ENCODE measurements at places on chromosomes 12 and 14.

- DNase-seq = peak; percentile 57
Observed at GRCh38 chr12:26434299-26435068, 239.1 kb downstream of the SSPN start.

- no peak for DNase-seq
Observed at GRCh38 chr14:43687921-43688320, 819.2 kb downstream of the FSCB start.

DNA sequence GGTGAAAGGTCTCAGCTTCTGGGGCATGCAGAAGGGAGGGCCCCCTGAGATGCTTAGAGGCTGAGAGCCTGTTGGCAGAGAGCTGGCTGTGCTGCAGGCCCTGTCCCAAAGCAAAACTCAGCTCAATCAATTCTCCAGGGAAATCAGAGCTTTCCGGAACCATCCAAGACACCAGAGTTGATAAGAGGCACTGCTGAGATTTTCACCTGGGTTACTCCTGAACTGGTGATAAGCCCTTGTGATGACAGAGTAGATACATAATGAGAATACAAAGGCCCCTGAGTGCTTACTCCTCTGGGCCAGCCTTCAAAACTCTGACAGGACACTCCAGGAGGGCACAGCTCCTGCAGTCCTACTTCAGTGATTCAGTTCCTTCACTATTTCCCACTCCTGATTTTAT lies 63.9 kb downstream of the ARL6IP4 start:
- DNase-seq = no peak

- no peak for DNase-seq
Observed at GRCh38 chr12:19675361-19675760, 236.1 kb downstream of the AEBP2 start.

GRCh38 chr12:77025782-77026314 lies 39.5 kb downstream of the E2F7 start:
- DNase-seq = no peak

- DNase-seq = no peak
Observed at GRCh38 chr12:99736760-99737269, 89.3 kb downstream of the GARIN6 start.

GRCh38 chr12:105319691-105320209 lies 10.7 kb upstream of the C12orf75 start:
- DNase-seq = no peak

GRCh38 chr12:106288101-106288493 lies 14.4 kb upstream of the TCP11L2 start:
- no peak for DNase-seq

GRCh38 chr12:53504004-53504920 lies 3.0 kb downstream of the NPFF start:
- DNase-seq = no peak

DNA sequence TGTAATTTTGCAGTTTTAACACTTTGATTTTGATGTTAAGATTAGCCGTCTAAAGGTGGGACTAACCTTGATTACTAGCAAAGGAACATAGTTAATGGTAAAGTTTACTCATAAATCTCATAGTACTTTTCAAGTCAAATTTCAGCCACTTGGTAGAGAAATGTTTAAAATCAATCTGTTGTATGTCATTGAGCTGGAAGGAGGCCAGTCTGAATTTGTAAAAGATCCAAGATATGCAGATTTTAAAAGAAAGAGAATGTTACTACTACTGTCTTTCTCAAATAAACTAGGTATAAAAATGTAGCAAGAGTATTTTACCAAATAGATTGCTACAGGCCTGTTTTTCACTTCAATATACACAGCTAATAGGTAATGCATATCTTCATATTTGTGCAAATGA lies 600.8 kb upstream of the SEL1L start:
- no peak for DNase-seq

- DNase-seq = peak; percentile 62
Observed at GRCh38 chr12:102172436-102172835, 25.2 kb downstream of the PMCH start.

GRCh38 chr12:104230304-104231095 lies 14.9 kb downstream of the TXNRD1 start:
- DNase-seq = no peak

DNA sequence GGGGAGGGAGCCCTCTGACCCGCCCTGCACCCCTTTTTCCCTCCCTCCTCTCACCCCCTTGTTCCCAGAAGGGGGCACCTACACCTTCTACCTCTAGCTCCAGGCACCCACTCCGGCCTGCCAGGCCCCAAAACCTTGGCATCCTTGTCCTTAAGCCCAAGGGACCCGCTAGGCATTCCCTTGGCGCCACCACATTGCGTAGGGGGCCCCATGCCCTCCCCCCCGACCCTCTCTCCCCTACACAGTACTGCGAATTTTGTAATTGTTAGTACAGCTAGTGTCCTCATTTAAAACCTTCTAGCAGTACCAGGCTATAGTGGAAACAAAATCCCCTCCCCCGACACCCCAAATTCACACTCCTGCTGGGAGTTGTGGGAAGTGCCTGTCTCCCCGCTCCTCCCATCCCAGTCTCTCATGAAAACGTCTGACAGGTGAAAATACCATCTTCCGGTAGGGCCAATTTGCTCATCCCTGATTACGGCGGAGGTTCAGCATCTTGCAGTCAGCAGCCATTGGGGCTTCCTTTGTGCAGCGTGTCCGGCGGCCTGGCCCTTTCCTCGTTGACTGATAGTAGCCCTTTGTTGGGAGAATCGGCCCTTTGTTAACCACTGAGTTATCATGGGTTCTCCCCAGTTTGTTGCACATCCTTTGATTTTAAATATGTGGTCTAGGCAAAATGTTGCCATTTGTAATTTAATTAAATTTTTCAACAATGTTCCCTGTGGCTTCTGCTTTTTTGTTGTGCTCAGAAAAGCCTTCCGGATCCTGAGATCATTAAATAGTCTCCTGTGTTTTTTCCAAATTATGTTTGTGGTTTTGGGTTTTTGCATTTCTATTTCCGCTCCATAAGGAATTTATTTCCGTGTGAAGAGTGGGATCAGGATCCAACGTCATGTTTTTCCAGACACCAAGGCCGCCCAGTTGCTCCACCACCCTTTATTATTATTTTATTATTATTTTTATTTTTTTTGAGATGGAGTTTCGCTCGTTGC lies 7.9 kb upstream of the CEP170B start:
- DNase-seq = no peak

- no peak for DNase-seq
Observed at GRCh38 chr14:67352055-67352454, 7.5 kb downstream of the ATP6V1D start.

DNA sequence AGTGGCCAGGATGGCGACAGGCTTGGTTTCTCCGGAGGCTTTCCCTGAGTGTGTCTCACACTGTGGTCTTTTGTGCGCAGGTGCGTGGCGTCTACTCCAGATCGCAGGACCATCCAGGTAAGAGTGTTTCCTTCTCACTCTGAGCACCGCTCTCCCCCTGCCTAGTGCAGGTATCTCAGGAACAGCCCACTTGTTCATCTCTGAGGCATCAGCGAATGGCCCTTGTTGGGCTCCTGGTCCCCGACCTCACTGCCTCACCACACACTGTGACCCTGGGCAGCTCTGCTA lies 781 bp downstream of the ADGRD1 start:
- no peak for DNase-seq

DNA sequence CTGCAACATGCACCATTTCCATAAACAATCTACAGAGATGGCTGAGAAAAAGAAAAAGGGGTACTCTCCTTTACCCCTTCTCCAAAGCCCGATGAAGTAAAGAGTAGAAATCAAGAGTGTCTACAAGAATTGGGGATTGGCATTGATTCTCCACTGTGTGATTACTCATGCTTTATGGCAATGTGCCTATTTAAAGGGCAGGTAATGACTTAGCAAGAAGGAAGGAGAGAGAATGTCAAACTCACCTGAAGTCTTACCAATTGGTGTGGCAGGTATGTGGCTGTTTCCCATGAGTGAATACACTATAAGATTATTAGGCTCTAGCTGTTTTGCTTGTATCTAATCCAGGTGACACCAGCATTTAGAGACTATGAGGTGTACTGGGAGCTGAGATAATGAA lies 275.3 kb downstream of the CCER1 start:
- no peak for DNase-seq

GRCh38 chr12:5197131-5197530 lies 153.5 kb downstream of the KCNA5 start:
- no peak for DNase-seq

DNA sequence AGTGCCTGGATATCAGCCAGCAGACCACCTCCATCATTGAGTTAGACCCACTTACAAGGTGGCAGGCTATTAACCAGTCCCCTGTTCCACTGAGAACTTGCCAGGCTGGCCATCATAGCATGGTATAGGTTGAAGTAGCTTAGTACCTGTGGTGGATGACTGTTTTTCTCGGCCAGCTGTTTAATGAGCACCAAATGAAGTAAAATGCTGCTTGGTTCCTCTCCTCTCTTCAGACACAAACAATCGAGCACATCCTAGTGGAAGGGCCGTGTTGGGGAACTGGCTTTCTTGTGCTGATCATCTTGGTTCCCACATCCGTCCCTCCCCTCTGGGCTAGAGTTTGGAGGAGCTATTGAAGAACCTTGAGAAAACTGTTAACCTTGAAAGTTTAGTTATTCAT lies 486.2 kb downstream of the RAD51B start:
- DNase-seq = no peak

GRCh38 chr12:52427083-52427482 lies 7.1 kb downstream of the KRT75 start:
- no peak for DNase-seq

DNA sequence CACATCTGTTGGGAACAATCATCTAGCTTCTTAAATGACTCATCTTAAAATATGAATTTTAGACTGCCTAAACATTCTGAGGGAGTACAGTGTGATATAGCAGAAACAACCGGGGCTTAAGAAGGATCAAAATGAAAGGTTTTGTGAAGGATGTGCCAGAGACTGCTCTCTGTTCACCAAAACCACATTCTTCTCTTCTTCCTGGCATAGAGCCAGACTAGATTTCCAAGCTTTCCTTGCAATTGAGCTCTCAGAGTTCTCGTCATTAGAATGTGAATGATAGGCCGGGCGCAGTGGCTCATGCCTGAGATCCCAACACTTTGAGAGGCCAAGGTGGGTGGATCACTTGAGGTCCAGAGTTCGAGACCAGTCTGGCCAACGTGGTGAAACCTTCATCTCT lies 94.5 kb downstream of the LRRIQ1 start:
- DNase-seq = no peak

DNA sequence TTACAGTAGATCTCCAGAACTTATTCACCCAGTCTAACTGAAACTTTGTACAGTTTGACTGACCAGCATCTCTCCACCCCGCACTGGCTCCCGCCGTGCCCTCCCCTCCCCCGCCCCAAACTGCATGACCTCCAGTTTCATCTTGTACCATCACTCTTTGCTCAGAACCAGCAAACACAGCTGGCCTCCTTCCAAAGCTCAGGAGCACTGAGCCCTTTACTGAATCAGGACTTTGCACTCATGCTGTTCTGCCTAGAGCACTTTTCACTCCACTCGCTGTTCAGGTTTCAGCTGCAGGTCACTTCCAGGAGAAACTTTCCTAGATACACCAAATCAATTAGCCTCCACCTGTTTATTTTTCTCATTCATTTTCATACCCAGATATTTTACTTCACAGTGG lies 455.3 kb upstream of the PDE3A start:
- DNase-seq = no peak
